ENCODE measurements at places on chromosomes 7 and 10.

DNA sequence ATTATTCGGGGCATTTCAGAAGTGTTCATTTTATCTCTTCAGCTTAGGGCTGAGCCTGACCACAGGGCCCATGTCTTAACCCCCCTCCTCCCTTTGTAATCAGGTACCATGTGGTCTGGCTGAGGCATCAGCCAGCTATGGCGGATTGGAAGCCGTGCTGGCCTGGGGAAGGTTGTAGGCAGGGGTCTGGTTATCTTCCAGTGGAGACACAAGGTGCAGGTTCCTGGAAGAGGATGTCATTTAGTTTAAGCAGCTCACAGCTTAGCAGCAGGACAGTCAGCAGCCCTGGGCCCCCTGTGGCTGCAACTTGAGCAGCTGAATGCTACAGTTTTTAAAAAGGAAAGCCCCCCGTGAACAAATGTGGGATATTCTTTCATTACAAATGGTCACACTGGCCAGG is 22.1 kb downstream of the BAG3 start:
- H3K4me1 ChIP-seq = peaks cover 39% of the 10 kb centered on the region
- no peaks in the 10 kb centered on the region for H3K27me3 ChIP-seq
- DNase-seq = no peak
- H3K4me3 ChIP-seq = no peak overlapping the region
- no peak overlapping the region for H3K27ac ChIP-seq

GRCh38 chr10:125520968-125521367 is 162.0 kb downstream of the TEX36 start:
- H3K27ac ChIP-seq = no peak overlapping the region
- H3K36me3 ChIP-seq = no peaks in the 10 kb centered on the region
- H3K27me3 ChIP-seq = no peaks in the 10 kb centered on the region

DNA sequence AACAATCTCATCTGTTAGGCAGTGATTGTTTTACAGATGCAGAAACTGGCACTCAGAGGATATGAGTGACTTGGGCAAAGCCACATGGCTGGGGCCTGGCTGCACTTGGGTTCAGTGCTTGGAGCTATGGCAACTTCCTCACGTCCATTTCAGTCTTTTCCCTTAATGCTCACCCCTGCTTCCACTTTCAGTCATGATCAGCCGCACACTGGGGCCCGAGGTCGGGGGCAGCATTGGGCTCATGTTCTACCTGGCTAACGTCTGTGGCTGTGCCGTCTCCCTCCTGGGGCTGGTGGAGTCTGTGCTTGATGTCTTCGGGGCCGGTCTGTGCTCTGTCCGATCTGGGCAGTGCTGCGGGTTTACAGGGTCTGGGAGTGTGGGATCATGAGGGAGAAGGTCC is 3.0 kb downstream of the SLC12A9 start:
- no peak for DNase-seq
- no peak overlapping the region for H3K27ac ChIP-seq
- no peaks in the 10 kb centered on the region for H3K27me3 ChIP-seq
- peaks cover 28% of the 10 kb centered on the region for H3K4me1 ChIP-seq
- H3K4me3 ChIP-seq = no peak overlapping the region

- no peaks in the 10 kb centered on the region for H3K27me3 ChIP-seq
- H3K4me3 ChIP-seq = no peak overlapping the region
- no peaks in the 10 kb centered on the region for H3K36me3 ChIP-seq
Observed at GRCh38 chr10:114412907-114413797, 8.8 kb upstream of the AFAP1L2 start.

- no peaks in the 10 kb centered on the region for H3K27me3 ChIP-seq
- peaks cover 10% of the 10 kb centered on the region for H3K4me1 ChIP-seq
- H3K36me3 ChIP-seq = no peaks in the 10 kb centered on the region
- H3K4me3 ChIP-seq = no peak overlapping the region
- no peak overlapping the region for H3K27ac ChIP-seq
Observed at GRCh38 chr10:132937861-132938260, 4.5 kb downstream of the CFAP46 start.

DNA sequence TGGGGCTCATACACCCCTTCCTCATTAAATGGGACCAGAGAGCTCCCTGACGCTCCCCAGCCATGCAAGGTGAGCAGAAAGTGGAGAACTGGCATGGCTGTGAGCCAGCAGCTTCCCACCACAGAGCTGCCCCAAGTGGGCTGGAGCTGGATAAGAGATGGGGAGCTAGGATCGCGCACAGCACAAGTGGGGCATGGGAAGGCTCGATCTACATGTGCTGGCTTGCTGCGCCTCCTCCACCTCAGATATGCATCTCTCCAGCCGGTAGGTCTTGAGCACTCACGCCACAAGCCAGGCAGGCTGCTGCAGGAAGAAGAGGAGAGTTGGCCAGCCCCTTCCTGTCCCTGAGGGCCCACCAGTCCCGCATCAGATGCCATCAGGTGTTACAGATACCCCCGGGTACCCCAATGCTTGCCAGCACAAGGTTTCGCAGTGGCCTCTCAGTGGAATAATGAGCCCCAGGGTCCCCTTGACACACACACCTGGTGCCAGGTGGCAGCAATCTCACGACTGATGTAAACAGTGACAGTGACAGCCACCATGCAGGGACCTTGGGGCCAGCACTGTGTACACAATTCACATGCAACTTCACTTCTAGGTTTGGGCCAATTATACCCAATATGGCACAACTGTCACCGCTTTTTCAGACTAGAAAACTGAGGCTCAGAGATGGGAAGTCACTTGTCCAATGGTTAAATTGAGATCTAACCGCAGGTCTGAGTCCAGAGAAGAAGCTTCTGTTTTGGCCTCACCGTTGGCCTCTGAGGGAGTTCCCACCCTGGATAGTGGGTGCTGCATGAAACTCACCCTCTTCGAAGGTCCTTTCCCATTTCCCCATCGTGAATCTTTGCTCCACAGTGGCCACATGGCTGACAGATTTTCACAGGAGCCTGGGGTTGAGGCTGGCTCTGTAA is 79.3 kb downstream of the OAT start:
- no peak overlapping the region for H3K4me3 ChIP-seq
- H3K36me3 ChIP-seq = no peaks in the 10 kb centered on the region
- no peaks in the 10 kb centered on the region for H3K27me3 ChIP-seq
- H3K27ac ChIP-seq = peak overlapping the region; percentile 47
- peaks cover 23% of the 10 kb centered on the region for H3K4me1 ChIP-seq

- H3K27me3 ChIP-seq = no peaks in the 10 kb centered on the region
- no peaks in the 10 kb centered on the region for H3K36me3 ChIP-seq
- DNase-seq = no peak
Observed at GRCh38 chr10:83516788-83517187, 622.5 kb upstream of the GHITM start.

- DNase-seq = no peak
- H3K36me3 ChIP-seq = peaks cover 3% of the 10 kb centered on the region
- H3K27ac ChIP-seq = no peak overlapping the region
- H3K27me3 ChIP-seq = no peaks in the 10 kb centered on the region
- H3K4me3 ChIP-seq = no peak overlapping the region
Observed at GRCh38 chr10:133368153-133368552, 5.0 kb downstream of the ECHS1 start.

GRCh38 chr7:871900-872537 is 4.3 kb upstream of the GET4 start:
- DNase-seq = no peak
- H3K36me3 ChIP-seq = no peaks in the 10 kb centered on the region
- H3K27ac ChIP-seq = peak overlapping the region; percentile 91

DNA sequence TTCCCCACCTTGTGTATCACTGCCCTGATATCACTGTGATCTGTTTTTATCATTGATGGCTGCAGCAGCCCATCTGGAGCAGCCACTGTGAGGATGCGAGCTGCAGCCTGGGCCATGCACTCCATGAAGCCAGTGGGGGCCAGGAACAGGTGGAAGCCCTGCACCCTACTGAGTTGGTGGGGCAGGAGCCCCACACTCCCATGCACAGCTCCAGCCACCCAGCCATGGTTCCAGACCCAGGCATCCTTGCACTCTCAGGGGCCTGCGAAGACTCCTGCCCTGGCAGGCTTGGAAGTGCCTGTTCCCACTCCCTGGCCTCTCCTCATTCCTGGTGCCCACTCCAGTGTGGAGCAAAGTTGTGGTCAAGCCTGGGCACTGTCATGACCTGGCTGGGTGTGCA is 424.0 kb upstream of the FZD8 start:
- DNase-seq = no peak
- H3K4me3 ChIP-seq = no peak overlapping the region

DNA sequence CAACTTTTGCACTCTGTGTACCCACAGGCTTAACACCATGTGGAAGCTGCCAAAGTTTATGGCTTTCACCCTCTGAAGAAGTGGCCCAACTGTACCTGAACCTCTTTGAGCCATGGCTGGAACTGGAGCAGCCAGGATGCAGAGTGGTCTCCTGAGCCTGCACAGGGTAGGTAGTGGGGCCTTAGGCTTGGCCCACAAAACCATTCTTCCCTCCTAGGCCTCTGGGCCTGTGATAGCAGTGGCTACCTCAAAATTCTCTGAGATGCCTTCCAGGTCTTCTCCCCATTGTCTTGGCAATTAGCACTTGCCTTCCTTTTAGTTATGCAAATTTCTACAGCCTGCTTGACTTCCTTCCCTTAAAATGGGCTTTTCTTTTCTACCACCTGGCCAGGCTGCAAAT is 19.3 kb upstream of the SPAM1 start:
- no peak overlapping the region for H3K27ac ChIP-seq
- no peaks in the 10 kb centered on the region for H3K36me3 ChIP-seq
- H3K4me1 ChIP-seq = no peaks in the 10 kb centered on the region
- no peak for DNase-seq
- H3K27me3 ChIP-seq = no peaks in the 10 kb centered on the region

DNA sequence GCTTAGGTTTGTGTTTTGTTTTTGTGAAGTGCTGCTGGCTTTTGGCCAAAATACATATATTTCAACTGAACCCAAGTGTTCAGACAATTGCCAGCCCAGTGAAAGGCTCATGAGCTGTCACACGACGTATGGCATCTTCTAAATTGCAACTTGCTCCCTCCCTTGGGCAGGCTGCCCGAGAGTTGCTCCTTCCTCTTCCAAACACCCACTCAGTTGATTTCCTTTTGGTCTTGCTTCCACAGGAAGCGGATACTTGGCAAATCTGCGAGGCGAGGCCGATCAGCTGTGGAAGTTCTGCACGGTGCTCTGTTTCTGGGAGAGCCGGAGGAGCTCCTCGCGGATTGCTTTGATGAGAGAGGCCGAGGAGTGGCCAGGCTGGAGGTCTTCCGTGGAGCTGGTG is 39.6 kb upstream of the ATP6V0A4 start:
- no peaks in the 10 kb centered on the region for H3K27me3 ChIP-seq
- no peak overlapping the region for H3K4me3 ChIP-seq
- H3K4me1 ChIP-seq = no peaks in the 10 kb centered on the region
- no peaks in the 10 kb centered on the region for H3K36me3 ChIP-seq
- DNase-seq = no peak
- H3K27ac ChIP-seq = no peak overlapping the region

- H3K4me3 ChIP-seq = no peak overlapping the region
- no peaks in the 10 kb centered on the region for H3K36me3 ChIP-seq
- DNase-seq = no peak
- H3K27me3 ChIP-seq = no peaks in the 10 kb centered on the region
Observed at GRCh38 chr10:124144536-124144935, 51.1 kb upstream of the CHST15 start.

DNA sequence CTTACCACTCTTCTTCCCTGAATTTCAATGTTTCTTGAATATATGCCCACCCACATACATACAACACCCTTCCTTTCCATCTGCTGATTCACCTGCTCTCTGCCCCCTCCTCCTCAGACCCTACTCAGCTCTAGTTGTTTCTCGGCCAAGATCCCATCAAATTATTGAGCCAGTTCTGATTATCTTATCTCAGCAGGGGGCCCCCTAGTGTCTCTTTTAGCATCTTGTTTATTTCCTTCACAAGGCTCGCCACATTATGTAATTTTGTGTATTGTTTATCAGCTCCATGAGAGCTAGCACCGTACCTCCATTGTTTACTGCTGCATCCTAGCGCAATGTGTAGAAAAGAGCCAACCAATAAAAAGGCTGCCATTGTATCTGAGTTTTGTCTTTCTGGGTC is 71.9 kb downstream of the FAM13C start:
- no peak for DNase-seq
- H3K4me3 ChIP-seq = no peak overlapping the region
- H3K27ac ChIP-seq = no peak overlapping the region
- no peaks in the 10 kb centered on the region for H3K27me3 ChIP-seq
- no peaks in the 10 kb centered on the region for H3K36me3 ChIP-seq
- H3K4me1 ChIP-seq = peaks cover 6% of the 10 kb centered on the region

- no peak overlapping the region for H3K27ac ChIP-seq
- H3K4me1 ChIP-seq = no peaks in the 10 kb centered on the region
- H3K27me3 ChIP-seq = no peaks in the 10 kb centered on the region
- no peak for DNase-seq
Observed at GRCh38 chr7:31825576-31825975, 138.6 kb downstream of the PPP1R17 start.

DNA sequence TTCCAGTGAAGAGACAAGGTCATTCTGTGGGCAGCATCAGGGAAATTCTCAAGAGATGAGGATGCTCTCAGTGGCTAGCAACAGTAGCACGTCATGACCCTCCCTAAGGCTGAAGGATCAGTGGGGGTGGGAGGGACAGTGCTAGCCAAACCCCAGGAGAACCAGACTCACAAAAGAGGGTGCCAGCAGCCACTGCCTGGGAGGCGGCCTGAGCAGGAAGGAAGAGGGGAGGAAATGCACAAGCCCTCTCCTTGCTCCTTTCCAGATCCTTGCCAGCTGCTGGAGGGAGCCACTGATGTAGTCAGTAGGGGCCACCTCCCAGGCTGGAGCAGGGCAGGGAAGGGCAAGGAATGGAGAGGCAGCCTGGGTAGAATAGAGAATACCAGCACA is 302.7 kb downstream of the RPS24 start:
- H3K27me3 ChIP-seq = no peaks in the 10 kb centered on the region
- peaks cover 32% of the 10 kb centered on the region for H3K4me1 ChIP-seq
- H3K4me3 ChIP-seq = no peak overlapping the region
- DNase-seq = no peak
- peak overlapping the region; percentile 14 for H3K27ac ChIP-seq
- no peaks in the 10 kb centered on the region for H3K36me3 ChIP-seq

DNA sequence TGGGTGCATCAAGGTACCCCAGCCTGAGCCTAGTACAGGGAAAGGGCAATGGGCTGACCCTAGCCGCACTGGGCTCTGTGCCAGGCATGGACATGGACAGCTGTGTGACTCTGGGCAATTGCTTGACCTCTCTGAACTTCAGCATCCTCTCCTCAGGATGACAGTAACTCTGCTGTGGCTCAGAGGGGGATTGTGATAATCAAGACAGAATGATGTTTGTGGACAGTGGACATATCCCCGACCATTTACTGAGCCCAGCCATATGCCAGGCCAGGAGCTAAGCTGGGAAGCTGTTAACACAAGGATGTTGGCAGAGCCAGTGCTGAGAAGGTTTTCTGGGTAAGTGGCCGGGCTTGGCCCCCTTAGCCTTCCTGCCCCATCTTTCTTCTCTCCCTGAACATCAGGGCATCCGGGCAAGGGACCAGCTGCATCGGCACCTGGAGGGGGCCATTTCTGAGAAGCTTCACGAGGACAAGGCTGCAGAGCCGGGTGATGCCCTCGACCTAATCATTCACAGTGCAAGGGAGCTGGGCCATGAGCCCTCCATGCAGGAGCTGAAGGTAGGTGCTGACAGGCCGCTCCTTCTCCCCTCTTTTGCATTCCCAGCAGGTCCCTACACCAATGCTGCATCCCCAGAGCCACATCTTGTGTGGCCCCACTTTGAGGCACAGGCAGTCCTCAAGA is 3.5 kb downstream of the CYP26C1 start:
- no peaks in the 10 kb centered on the region for H3K36me3 ChIP-seq
- DNase-seq = no peak

Data from vagina (tissue), 2 donors.